Dermis blood vessel endothelial cell (primary cell): ENCODE measurements at places on chromosomes 7 and 10. TPM values are rescaled to one million over a fixed set of nuclear protein-coding genes. Genes with fewer than 3 reads are reported as not detected.
A peak's percentile ranks its signal among the peaks of the same experiment; 100 is the strongest.

PLAC9 gene
- 0.60 and 0.68 TPM in 2 replicates for total RNA-seq

DNA sequence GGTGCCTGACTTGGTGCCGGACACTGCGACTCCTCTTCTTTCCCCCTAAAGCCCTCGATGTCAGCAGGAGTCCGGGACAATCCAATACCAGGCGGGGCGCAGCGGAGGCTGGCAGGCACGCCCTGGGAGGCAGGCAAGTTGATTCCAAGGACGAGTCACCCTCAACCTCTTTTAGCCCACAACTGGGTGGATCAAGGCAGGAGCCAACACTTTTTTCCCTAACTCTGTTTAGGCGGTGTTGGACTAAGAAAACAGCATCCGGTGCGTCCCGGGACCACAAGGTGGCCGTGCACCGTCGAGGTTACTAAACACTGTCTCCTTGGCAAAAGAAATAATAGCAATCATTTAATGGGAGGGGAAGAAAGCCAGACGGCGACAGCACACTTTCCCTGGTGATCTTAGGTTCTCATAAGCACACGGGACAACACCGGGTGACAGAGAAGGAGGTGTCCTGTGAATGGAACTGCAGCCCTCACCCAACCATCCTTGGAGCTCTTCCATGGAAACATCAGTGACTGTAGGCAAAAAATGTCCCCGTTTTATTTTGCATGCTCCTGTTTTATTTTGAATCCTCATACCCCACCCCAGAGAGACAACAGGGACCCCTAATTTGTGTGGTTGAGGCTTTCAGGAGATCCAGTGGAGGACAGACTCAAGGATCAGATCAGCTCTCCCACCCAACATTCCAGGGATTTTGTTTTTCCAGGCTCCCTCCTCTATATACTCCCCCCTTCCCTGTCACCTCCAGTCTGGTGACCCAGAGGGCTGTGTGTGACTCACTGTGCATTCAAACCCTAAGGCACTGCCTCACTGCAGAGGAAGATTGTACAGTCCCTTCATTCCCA lies 1.3 kb upstream of the CALCR start:
- DNase-seq, result no peak

DNA sequence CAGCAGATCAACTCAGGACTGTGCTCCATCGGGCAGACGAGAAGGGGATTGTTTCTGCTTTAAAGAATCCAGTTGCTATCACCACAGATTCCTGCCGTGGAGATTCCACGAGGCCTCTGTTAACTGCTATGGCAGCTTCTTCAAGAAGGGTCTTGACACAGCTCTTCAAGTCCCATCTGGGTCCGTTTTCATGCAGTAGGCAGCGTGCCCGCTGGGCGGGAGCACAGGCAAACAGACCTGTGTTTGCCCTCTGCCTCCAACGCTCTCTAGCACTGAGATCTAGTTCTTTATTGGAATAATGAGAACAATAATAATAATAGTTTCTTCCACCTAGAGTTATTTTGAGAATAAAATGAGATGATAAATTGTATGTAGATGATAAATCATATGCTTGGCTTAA lies 127.2 kb upstream of the SP8 start:
- DNase-seq, result no peak

FAM25A gene
- total RNA-seq, result not detected in 2 replicates

SEC61A2 gene
- 7.2 and 12.3 TPM in 2 replicates for total RNA-seq

- no peak for DNase-seq
Measured at GRCh38 chr7:117086788-117087187, 133.5 kb downstream of the ST7 start.

PIP gene
- not detected in 2 replicates for total RNA-seq

GRCh38 chr10:9547936-9548904 lies 1469.5 kb upstream of the CELF2 start:
- DNase-seq, result no peak

- no peak for DNase-seq
Measured at GRCh38 chr10:78739444-78740053, 329.2 kb upstream of the ZMIZ1 start.

DNMBP gene
- 39.5 and 46.6 TPM in 2 replicates for total RNA-seq

DNA sequence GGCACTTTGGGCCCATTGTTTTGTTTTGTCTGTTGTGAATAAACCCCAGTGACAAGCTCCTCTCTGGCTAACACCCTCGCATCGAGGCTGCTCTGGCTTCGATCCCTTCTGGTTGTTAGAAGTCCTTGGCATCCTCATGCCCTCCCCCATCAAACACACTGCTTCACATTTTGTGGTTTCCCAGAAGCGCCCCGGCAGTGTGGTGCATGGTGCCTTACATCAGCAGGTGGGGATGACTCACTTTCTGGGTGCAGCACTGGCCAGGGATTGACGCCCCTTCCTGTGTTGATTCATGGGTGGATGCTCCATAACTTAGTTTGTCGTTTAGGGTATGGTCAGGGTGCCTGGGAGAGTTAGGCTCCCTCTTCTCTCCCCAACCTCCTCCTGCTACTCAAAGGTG lies 51.4 kb downstream of the PLPP4 start:
- DNase-seq, result no peak

DNA sequence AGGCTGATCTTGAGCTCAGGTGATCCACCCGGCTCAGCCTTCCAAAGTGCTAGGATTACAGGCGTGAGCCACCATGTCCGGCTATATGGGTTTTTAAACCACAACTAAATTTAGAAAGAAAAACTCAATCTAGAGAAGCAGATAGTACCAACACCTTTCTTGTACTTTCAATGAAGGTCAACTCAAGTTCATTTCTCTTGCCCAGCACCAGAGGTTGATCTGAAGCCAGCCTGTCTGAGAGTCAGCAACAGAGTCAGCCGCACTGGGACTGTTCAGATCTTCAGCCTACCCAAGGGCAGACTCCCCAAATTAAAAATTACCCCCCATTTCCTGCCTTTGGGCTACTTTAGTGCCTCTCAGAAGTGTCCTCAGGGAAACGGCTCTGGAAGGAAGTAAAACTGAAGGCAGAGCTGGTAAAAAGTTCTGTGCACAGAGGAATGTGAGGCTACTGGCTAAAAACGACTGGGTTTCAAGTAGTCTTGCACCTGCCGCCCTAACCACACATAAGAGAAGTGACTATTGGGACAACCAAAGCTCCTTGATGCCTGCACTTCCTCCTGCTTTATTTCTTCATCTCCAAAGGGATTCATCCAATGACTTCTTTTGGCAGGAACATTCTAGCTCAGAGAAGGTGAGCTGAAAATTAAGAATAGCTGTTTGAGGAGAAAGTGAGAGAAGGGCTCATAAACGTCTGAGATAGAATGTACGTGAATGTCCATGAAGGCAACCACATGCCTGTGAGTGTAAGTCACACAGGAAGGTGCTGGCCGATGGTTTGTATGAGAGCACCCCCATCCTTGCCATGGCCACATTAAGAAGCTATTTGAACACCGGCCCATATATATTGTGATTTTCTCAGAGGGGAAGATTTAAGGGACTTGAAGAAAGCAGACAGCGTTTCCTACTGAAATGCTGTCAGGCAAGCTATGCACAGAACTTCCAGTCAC lies 142.4 kb upstream of the PRR15 start:
- DNase-seq, result no peak

GRCh38 chr7:101956130-101956529 lies 138.7 kb downstream of the CUX1 start:
- no peak for DNase-seq

- no peak for DNase-seq
Measured at GRCh38 chr10:72267381-72267780, 6.3 kb upstream of the DDIT4 start.

DNA sequence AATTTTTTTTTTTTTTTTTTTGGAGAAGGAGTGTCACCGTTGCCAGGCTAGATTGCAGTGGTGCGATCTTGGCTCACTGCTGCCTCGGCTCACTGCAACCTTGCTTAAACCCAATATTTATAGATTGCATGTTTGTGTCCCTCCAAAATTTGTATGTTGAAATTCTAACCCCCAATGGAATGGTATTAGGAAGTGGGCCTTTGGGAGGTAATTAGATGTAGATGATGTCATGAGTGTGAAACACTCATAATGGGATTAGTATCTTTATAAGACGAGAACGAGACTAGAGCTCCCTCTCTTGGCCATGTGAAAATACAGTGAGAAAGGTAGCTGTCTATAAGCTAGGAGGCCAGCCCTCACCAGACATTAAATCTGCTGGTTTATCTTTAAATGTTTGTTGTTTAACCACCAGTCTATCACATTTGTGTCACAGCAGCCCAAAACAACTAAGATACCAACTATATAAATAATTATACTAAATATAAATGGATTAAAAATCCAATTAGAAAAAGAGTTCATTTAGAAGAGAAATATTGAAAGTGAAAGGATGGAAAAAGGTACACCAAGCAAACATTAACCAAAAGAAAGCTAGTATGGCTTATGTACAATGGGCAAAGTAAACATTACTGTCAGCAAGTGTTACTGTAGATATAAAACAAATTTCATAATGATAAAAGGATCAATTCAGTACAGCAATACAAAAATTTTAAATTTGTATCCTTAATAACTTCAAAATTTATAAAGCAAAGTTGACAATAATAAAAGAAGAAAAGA lies 9.3 kb downstream of the TCAF1 start:
- peak; percentile 74 for DNase-seq

GRCh38 chr7:52726493-52726892 lies 308.9 kb upstream of the POM121L12 start:
- DNase-seq, result no peak

DNA sequence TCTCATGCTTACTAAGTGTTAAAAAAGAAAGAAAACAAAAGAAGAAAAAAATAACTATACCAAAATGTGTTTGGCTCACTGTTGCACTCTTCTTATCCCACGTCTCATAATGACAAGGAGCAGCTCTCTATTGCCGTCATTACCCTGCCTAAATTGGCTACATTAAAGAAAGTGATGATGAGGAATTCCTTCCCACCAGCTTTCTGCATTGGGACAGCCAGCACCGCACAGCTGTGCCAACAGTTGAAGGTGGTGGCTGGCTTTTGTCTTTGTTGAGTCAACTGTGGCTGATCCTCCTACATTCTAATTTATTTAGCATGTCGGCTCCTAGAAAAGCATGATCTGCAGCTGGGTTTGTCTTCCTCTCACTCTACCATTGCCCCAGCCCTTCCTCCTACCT lies 751.8 kb downstream of the KCNMA1 start:
- DNase-seq, result no peak

GRCh38 chr7:33904681-33905388 lies 504 bp upstream of the BMPER start:
- DNase-seq, result peak; percentile 36

GRCh38 chr7:11517853-11518252 lies 314.1 kb downstream of the THSD7A start:
- no peak for DNase-seq

LRRTM3 gene
- not detected in 2 replicates for total RNA-seq

GRCh38 chr7:30533886-30534285 lies 29.3 kb upstream of the GGCT start:
- no peak for DNase-seq

- DNase-seq, result no peak
Measured at GRCh38 chr7:32428546-32428945, 61.6 kb downstream of the LSM5 start.

DNA sequence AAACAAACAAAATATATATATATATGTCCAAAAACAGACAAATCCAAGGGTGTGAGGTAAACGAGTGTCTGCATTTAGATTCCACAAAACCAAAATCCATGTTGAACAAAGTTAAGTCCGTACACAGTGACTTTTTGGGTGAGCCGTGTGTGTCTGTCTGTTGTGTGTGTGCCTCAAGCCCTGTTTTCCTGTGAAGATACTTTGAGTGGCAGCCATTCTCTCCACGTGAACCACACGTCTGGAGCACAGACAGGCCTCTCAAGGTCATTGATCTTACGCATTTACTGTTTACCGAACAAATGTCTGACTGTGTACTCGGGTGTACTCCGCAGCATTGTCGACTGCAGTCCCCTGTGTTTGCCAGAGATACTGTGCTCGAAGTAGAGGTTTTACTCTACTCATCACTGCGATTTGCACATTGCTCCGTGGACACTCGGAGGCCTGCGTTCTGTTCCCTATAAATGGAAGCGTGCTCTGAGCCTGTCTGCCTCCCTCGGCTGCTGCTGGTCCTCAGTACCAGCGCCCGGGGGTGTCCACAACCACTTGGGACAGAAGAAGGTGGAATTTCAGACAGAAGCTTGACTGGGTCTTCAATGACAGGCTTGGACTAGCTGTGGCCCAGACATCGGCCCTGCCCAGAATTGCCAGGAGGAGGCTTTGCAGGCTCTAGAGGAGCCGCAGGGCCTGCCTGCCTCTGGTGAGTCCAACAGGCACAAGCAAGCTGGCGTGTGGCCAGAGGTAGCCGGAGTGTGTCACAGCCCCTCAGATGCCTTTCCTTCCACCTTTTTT lies 22.1 kb downstream of the CYP17A1 start:
- DNase-seq, result peak; percentile 88

GRCh38 chr10:94038024-94038423 lies 44.3 kb downstream of the PLCE1 start:
- no peak for DNase-seq

GRCh38 chr7:105788816-105789349 lies 87.5 kb downstream of the ATXN7L1 start:
- DNase-seq, result no peak

DNA sequence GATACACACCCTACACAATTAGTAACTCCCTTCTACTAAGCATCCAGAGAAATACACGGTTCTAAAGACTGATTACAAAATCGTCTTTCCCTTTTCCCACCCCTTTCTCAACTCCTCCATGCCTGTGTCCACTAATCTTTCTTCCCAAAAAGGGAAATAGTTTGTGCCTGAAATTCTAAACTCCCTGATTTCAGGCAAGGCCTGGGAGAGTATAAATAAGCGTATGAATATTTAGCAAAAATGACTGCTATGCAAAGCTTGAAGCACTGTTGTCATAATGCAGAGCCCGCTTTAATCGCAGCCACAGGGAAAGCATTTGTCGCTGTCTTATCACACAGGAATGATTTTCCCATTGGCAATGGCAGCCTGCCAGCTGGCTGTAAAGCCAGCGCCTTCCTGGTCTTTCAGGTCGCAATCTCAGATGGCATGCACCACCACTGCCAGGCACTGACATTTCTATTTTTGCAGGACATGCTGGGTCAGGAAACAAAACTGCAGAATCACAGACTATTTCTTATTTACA lies 142.9 kb upstream of the PCGF5 start:
- peak; percentile 65 for DNase-seq

KLF14 gene
- under 0.01 TPM in 1 of 2 replicates, not detected in the other for total RNA-seq

GRCh38 chr7:27203365-27203953 lies 3.6 kb upstream of the HOXA13 start:
- no peak for DNase-seq

DNA sequence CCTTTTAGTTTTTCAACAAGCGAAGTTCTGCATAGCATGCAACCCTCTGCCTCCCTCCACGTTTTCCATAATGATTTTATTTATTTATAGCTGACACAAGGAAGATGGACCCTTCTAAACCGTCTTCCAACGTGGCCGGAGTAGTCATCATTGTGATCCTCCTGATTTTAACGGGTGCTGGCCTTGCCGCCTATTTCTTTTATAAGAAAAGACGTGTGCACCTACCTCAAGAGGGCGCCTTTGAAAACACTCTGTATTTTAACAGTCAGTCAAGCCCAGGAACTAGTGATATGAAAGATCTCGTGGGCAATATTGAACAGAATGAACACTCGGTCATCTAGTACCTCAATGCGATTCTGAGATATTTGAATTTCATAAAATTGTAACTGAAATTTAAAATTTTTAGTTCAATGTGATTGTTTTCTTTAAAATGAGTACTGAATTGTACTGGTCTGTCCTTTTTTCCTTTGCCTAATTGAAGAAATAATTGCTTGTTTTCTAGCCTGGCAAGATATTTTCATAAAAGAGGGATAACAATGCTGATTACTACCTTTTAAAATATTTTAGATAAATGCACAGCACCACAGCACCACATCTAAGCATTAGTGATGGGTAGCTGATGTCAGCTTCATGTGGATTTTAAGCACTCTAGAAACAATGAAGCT lies 41.5 kb upstream of the SLC39A12 start:
- peak; percentile 59 for DNase-seq
